Stimulated activated CD8-positive, alpha-beta memory T cell treated with anti-CD3 and anti-CD28 coated beads, Interleukin-2, amount 100 ng/mL, for 1 hour (primary cell): ENCODE measurements at places on chromosomes 1 and 21.

GRCh38 chr1:156926175-156926574, 5.7 kb downstream of the LRRC71 start:
- no peak for DNase-seq

DNA sequence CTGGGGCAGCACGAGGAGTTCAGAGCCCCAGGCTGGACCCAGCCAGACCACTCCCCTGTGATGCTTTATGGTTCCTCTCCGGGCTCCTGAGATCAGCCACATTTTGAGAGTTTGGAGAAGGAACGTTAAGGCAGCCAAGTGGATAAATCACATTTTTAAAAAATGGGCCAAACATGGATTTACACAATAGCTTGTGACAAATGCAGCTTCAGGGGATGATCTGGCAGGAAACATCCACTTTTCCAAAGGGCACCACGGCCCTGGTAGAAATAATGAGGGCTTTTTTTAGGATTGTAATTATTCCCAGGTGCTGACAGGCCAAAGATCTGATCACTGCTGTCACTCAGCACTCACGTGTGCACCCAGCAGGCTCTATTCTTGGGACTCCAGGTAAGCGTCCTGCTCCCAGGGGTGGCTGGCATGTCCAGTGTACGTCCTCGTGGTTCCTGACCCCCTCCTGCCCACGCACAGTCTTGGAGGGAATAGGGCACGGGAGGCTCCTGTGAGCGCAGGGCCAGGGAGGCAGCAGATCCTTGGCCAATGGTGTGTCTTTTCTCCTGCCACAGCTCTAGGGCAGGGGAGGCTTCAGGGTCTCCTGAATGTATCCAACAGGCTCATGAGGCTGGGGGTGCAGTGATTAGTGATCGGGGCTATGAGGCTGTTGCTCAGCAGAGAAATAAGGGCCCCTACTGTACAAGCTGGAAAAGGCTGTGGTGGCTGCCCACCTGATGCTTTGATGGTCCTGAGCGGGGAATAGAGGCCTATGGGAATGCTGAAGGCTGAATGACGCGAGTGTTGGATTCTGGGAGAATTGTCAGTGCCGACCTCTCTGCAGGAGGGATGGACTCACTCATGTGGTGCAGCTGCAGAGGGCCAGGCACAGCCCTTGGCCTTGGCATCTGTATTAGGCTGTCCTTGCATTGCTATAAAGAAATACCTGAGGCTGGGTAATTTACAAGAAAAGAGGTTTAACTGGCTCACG, 415.7 kb downstream of the PTPRU start:
- DNase-seq = no peak

DNA sequence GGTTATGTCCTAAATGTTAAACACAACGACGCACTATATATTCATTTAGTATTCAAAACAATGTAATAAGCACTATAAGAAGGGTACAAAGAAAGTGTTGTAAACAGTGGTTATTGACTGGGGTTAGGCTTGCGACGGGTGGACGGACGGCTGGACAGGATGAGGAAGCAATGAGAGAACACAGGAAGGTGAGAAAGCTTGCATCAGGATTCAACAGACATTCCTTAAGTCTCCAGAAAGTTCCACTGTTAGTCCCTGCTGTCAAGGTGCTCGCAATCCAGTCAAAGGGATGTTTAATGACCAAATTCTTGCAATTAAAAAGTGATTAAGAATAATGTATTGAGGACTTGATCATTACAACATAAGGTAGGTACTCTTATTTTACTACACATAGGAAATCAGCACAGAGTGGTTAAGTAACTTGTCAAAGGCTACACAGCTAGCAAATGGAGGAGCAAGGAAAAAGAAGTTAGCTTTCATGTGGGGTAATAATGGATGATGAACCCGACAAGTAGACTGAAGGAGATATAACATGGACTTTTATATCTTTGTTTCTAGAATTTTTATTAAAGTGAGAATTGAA, 994 bp upstream of the ACBD6 start:
- no peak for DNase-seq

GRCh38 chr1:98441281-98441680, 220.2 kb upstream of the SNX7 start:
- DNase-seq = no peak

GRCh38 chr1:24570265-24571125, 14.6 kb downstream of the NCMAP start:
- no peak for DNase-seq
